CD4-positive, alpha-beta T cell treated with Interleukin-2 at 100 ng/mL for 4 hours (primary cell): ENCODE measurements at places on chromosomes 4 and X.
A peak's percentile ranks its signal among the peaks of the same experiment; 100 is the strongest.

DNA sequence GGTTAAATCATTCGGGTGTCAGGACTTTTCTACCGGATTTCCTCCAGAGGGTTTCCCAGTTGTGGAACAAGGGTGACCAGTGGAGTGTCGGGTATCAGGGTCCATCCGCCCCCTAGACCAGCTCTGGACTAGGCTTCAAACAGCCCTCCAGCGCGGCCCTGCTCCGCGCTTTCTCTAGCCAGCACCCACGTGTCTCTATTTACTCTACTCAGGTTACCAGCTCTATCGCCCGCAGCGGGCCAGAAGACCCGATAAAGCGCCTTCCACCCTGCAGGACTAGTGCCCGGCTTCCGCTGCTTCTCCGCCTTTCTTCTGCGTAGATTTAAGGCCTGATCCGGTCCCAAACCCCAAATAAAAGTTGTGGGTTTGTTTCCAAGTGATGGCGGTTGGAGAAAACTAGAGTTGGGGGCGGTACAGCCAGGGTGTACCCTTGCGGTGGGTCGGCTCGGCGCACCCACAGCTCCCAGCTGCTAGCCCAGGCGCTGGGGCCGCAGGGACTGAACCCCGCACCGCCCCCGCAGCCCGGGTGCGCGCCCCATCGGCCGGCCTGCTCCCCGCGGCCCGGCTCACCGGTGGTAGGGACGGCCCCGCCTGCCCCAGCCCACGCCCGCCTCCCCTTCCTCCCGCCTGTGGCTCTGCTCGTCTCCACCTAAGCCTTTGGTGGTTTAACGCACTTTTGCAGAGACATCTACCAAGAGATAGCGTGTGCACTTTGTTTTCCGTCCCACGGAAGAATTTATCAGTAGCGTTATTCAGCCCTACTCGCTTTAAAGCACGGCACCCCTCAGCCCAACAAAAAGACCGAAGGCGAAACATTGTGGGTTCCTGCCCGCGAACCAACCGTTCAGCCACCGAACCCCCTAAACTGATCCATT lies 2.1 kb downstream of the LEF1 start:
- peak; percentile 60 for DNase-seq

DNA sequence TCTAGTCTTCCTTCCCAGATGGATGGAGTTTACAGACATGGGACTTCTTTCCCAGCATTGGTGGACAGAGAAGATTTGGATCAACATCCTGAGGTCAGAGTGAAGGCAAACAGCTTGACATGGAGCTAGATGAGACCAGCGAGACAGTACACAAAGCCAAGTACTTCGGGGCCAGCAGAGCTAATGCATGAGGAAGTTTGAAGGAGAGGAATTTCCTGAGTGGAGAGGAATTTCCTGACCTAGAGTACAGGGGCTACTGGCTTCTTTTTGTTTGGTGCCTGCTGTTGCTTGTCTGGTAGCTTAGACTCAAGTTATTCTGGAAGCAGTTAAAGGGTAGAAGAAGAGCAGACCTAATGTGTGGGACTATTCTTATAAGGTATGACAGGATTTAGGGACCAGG lies 69.1 kb upstream of the EOLA2 start:
- DNase-seq, result no peak

- DNase-seq, result no peak
These were observed 18.1 kb downstream of the USP38 start for GRCh38 chr4:143202824-143203223.

GRCh38 chr4:117466388-117466787 lies 381.0 kb upstream of the TRAM1L1 start:
- no peak for DNase-seq

DNA sequence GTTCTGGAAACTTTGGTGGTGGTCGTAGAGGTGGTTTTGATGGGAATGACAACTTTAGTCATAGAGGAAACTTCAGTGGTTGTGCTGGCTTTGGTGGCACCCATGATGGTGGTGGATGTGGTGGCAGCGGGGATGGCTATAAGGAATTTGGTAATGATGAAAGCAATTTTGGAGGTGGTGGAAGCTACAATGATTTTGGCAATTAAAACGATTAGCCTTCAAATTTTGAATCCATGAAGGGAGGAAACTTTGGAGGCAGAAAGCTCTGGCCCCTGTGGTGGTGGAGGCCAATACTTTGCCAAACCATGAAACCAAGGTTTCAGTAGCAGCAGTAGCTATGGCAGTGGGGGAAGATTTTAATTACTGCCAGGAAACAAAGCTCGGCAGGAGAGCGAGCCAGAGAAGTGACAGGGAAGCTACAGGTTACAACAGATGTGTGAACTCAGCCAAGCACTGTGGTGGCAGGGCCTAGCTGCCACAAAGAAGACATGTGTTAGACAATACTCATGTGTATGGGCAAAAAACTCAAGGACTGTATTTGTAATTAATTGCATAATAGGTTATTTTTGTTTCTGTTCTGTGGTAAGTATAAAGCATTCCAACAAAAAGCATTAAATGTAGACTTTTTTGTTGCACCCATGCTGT lies 23.2 kb upstream of the SOD3 start:
- no peak for DNase-seq

DNA sequence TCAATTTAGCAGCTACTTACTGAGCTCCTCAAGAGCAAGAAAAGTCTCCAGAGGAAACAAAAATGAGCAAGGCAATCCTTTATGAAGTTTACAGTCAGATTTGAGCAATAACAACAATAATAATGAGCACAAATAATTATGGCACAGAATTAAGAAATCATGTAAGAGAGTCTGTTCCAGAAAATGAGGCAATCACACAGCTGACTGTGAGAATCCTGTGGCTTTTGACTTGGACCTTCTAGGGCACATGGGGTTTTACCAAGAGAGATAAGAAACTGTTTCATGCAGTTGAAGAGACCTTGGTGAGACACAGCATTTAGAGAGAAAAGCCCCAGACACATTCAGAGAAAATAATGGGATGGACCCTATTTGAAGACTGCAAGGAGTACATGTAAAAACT lies 362.6 kb upstream of the MAGEB2 start:
- DNase-seq, result no peak

DNA sequence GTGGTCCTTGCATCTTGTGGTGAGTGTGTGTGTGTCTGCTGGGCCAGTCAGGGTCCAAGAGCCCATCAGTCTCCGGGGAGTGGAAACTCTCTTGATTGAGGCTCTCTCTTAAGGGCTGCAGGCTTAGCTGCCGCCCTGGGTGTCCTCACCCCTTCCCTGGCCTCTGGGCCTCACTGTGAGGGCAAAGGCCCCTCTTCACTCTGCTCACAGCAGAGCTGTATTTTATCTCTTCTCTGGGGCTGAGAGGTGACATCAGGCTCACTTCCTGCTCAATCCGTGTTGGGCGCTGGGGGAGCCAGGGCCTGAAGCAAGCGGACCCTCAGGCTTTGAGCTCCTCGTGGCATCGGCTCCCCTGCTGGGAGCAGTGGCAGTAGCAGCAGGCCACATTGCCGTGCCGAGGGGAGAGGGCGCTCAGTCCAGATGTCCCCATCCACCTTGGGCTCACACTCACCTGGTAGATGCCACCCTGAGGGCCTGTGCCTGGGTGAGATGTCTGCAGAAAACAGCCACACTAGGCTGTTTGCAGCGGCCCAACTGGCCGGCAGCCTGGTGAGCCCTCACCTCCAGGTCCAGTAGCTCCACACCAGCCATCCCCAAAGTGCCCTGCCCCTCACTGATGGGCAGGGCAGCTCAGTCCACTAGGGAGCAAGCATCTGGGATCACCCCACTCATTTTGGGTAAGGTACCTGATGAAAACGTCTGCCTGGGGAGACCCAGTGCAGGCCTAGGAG lies 24.7 kb upstream of the PRPS1 start:
- no peak for DNase-seq

DNA sequence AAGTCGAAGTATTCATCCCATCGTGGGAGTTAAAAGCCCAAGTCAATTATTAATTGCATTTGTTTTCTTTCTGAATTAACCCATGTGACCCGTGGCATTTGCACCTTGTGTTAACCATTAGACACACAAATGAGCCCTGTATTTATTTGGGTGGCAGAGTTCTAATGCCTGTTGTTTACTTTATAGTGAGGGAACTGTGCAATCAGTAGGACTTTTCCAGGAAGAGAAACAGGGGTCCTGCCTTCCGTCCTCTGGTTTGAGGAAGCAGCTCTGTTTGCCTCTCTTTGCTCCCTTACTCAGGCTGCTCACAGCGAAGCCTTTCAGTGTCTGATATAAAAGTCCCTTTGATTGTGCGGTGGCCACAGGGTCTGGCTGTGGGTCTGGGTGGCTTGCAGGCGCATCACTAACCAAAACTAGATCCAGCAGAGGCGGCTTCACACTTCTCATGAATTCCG lies 263.6 kb downstream of the PTTG2 start:
- DNase-seq, result no peak

DNA sequence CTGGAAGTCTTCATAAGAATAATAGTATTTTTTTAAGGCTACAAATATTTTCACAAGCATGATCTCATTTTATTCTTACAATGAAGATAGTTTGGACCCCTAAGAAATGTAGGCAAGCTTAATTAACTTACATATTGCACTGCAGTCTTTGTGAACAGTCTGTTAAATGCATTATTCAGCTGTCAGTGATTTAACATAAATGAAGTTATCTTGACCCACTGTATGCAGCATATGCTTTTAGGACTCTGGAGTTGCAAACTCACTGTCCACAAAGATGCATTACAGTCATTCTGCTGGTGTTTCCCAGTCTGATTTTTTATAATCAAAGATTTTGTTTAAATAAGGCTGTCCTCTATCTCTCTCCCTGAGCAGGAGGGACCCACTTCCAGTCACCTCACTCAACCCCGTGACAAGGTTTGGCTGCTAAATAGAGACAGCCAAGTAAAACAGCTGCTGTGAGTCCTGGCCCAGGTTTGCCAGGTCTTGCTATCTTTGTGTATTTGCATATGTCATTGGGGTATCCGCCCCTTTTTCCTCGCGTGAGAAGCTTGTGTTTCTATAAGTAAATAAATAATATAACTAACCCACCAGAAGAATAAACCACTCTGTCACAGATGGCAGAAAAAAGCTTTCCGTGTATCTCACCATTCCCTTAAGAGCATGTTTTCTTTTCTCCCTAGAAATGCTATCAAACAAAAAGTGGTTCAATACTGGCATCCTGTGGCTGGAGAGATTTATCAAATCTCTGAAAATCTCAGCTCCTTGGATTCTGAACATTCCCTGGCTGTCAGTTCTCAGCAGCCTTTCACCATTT lies 67.0 kb downstream of the SLC7A11 start:
- DNase-seq, result no peak

GRCh38 chrX:153845842-153846241 lies 15.5 kb upstream of the PDZD4 start:
- no peak for DNase-seq

- no peak for DNase-seq
These were observed 273.0 kb downstream of the PPP3CA start for GRCh38 chr4:101074326-101074725.

- no peak for DNase-seq
These were observed 171.1 kb downstream of the LARP7 start for GRCh38 chr4:112808001-112808400.

DNA sequence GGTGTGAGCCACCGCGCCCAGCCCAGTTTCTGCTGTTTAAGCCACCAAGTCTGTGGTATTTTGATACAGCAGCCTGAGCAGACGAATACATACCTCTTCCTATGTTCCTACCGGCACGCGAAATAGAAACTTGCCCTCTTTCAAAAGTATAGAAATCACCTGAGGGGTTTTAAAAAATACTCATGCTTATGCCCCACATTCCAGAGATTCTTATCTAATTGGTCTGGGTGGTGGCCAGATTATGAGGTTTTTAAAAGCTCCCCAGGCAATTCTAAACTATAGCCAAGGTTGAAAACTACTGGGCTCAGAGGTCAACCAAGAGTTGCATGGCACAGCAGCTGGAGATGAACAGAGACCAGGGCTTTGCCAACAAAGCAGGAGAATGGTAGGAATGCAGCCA lies 24.9 kb upstream of the HUWE1 start:
- no peak for DNase-seq

DNA sequence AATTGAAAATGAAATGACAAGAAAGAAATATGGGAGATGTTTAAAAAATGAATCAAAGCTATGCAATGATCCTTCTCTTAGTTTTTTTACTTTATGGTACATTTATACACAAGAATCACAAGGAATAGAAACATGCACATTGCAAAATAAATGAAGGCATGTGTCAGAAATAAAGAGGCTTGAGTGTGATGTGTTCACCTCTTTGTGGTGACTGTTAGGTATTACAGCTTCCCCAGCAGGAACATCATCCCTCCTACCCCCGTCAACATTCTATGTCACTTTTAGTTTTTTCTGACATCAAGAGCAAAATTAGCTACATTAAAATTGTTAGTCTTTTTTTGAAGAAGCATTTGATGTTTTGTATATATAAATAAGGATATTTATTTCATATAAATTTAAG lies 214.8 kb downstream of the SLC4A4 start:
- no peak for DNase-seq

DNA sequence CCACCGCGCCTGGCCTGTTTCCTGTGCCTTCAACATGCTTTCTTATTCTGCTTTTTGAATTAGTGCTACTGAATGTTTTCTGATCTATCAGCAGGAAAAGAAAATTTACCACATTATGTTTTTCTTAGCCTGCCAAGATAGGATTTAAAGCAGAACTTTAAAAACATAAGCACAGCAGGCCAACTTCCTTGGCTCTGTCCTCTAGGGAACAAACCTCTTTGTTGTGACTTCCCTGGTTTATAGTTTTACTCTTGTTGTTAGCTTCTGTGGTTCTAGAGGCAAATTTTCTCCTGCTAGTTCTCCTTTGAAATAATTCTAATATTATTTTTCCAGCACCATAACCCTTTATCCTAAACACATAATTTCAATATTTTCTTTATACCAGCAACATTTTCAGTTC lies 605.1 kb downstream of the ADGRL3 start:
- DNase-seq, result no peak

DNA sequence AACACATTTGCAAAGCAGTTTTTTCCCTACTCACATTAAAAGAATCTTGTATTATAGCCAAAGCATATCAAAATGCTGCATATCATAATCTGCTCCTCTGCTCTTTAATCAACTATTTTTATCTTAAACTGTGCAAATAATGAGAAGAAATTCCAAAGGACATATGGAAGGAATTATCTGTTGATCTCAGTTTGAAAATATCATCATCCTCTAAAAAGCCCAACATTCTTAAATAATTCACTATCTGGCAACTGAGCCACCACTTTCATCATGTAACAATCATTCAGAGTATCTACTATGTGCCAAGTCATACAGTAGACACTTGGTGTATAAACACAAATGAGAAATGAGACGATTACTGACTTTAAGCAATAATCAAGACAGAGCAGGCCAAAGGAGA lies 63.0 kb downstream of the PRSS12 start:
- no peak for DNase-seq

DNA sequence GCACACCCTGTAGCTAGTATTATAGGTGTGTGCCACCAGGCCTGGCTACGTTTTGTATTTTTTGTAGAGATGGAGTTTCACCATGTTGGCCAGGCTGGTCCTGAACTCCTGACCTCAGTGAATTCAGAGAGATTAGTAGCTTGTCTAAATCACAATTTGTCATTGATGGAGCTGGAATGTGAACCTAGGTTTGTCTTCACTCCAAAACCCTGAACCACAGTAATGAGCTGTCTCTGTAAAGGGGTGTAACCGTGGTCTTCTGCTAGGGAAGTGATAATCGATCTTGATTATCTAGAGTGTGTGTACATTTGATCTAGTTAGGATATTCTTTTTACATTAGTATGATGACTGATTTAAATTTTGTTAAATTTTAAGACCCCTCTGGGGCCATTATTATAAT lies 8.3 kb downstream of the ARHGAP10 start:
- no peak for DNase-seq
